Stimulated activated CD4-positive, alpha-beta T cell treated with anti-CD3 and anti-CD28 coated beads, Interleukin-4, amount 100 ng/mL, for 4 hours (primary cell): ENCODE measurements at places on chromosomes 13 and 19.

GRCh38 chr13:105462098-105462497, 1073.4 kb downstream of the EFNB2 start:
- DNase-seq, result no peak

DNA sequence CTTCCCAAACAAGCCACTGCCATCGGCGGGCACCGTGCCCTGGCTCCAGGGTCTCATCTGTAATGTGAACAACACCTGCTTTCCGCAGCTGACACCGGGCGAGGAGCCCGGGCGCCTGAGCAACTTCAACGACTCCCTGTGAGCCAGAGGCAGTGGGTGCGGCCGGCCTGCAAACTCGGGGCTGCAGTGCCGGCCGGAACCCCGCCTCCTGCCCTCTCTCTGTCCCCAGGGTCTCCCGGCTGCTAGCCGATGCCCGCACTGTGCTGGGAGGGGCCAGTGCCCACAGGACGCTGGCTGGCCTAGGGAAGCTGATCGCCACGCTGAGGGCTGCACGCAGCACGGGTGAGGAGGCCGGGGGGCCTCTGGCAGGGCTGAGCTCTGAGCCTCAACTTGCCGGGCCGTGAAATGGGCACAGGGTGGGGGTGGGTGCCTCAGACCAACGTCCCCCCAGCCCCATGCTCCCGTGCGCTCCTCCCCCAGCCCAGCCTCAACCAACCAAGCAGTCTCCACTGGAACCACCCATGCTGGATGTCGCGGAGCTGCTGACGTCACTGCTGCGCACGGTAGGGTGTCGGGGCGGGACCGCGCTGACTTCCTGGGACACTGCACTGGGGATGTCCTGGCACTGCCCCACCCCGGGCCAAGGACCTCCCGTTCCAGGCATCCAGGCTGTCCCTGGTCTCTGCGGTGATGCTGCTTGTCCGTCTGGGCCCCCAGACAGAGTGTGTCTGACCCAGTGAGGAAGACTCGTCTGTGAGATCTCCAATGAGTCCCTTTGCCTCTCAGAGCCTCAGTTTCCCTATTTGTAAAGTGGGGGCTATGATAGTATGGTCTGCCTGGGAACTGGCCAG, 2.2 kb downstream of the ABCA7 start:
- no peak for DNase-seq

DNA sequence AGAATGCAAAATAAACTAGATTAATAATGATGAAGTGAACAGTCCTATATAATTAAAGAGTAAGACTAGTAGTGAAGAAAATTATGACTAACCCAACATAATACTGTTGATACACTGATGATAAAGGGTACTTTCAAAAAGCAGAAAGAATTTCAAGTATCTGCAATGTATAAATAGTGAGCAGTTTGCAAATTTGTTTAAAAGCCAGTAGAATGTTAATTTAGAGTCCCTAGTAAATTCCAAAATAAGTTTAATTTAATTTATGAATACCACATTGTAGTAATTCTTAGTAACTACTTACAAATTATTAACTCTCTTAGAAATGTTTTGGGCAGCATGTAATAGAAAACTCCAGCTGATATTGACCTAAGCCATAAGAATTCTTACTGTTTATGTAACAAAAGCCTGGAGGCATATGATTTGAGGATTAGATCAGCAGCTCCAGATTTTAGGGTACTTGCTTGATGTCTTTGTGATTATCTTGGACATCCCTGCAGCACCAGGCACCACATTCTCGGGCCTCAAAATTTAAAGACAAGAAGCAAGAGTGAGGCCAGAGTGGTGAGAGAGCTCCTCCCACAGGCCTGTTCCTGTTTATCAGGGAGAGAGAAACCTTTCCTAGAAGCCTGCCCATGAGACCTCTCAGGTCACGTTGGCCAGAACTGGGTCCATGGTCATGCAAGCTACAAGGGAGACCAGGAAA, 67.6 kb upstream of the TDRD3 start:
- DNase-seq, result no peak

- DNase-seq, result no peak
These were observed 182.4 kb downstream of the NUFIP1 start for GRCh38 chr13:44806826-44807225.

DNA sequence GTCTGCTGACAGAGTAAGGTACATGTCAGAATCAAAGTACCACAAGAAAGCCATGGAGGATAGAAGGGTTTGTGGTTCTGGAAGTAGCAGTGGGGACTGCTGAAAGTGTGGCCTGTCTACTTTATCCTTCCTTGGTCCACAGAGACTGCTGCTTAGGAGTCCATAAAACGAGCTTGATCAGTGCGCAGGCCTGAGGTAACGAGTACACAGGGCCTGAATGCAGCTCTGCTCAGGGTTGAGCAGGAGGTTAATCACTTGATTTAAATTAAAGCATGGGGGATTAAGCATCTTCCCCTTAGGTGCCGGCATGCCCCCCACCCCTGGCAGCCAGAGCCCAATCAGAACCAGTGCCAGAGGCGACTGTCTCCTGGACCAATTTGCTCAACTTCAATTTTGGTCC, 34.9 kb upstream of the WASF3 start:
- DNase-seq, result no peak

GRCh38 chr13:71618159-71618558, 248.8 kb downstream of the DACH1 start:
- DNase-seq, result no peak
